ENCODE measurements at places on chromosomes 5 and 9. TPM values are rescaled to one million over a fixed set of nuclear protein-coding genes. Genes with fewer than 3 reads are reported as not detected.

C9 gene
- total RNA-seq = not detected

PCDHGB4 gene
- 0.70 TPM for total RNA-seq

CD274 gene
- 1.6 TPM for total RNA-seq

DCANP1 gene
- not detected for total RNA-seq

TUBB4B gene
- 807 TPM for total RNA-seq

ACOT12 gene
- total RNA-seq = not detected

IL3 gene
- total RNA-seq = not detected

NPM1 gene
- 3,300 TPM for total RNA-seq

PRDM9 gene
- not detected for total RNA-seq

BTNL8 gene
- total RNA-seq = not detected

SCGB3A2 gene
- total RNA-seq = not detected

PCDHAC2 gene
- total RNA-seq = 2.9 TPM

TLR4 gene
- 0.18 TPM for total RNA-seq

PHAX gene
- 49.7 TPM for total RNA-seq

TEX48 gene
- not detected for total RNA-seq

FAM13B gene
- 11.7 TPM for total RNA-seq

CMBL gene
- 22.1 TPM for total RNA-seq

DMRT3 gene
- not detected for total RNA-seq

SLC36A2 gene
- total RNA-seq = not detected
